CD4-positive, alpha-beta T cell treated with Interleukin-17A for 4 hours (primary cell): ENCODE measurements at places on chromosomes 3 and 15.

DNA sequence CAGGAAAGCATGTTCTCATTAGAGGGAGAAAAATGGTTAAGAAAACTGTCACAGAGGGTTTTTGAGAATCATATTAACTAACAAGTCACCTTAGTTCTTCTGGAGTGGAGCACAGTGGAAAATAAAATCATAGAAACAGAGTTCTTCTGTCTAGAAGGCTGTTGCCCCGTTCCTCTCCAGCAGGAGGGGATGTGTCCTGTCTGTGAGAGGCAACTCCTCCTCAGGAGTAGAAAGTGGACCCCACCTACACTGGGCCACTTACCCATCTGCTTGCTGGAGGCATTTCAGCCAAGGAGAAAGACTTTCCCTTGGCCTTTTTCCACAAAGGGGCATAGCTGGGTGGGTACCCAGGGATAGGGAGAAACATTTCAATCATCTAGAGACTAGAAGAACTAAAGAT lies 106.6 kb downstream of the SSR3 start:
- peak; percentile 51 for DNase-seq

GRCh38 chr15:70442616-70443321 lies 320.6 kb downstream of the UACA start:
- no peak for DNase-seq

DNA sequence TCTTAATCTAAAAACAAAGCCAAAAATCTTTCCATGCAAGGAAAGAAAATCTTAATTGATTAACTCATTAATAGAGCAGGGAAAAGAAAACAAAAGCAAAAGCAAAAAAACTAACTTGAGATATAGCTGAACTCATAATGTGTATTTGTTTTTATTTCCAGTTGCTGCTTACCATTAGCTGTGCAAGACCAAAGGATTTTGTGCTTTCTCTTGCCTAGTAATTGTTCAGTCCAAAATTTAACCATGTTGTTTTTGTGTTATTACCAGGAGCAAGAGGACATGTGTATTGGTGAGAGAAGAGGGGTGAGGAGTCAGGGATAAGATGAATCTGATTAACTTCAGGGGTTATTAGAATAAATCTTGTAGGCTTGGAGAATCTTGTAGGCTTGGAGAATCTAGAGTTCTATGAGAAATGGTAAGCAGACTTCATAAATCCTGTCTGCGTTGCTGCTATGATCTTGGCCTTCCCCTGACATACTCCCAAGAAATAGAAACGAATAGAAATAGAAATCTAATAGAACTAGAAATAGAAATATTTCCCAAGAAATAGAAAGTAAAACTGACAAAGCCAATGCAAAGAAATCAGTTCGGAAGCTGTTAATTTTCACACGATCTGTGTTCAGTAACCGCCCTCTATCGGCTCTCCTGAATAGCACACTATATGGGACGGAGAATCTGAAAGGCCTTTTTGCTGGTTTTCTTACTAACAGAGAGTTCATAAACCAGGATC lies 72.6 kb upstream of the TNFSF10 start:
- DNase-seq: peak; percentile 55

DNA sequence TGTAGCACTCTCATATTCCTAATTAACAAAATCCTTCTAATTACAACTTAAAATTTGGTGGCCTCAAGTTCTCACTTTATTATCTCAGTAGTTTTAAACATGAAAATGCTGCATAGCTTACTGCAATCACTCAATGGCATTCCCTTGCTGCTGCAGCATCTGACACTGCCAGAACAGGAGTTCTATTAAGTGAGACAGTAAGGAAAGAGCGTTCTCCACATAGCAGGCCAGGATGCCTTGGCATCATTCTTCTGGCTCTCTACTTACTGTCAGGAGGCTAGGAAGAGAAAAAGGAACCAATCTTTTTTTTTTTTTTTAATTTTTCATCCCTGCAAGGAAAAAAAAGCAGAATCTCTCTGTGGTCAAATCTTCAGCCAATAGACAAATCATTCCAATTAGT lies 3.2 kb downstream of the CNBP start:
- DNase-seq: no peak

DNA sequence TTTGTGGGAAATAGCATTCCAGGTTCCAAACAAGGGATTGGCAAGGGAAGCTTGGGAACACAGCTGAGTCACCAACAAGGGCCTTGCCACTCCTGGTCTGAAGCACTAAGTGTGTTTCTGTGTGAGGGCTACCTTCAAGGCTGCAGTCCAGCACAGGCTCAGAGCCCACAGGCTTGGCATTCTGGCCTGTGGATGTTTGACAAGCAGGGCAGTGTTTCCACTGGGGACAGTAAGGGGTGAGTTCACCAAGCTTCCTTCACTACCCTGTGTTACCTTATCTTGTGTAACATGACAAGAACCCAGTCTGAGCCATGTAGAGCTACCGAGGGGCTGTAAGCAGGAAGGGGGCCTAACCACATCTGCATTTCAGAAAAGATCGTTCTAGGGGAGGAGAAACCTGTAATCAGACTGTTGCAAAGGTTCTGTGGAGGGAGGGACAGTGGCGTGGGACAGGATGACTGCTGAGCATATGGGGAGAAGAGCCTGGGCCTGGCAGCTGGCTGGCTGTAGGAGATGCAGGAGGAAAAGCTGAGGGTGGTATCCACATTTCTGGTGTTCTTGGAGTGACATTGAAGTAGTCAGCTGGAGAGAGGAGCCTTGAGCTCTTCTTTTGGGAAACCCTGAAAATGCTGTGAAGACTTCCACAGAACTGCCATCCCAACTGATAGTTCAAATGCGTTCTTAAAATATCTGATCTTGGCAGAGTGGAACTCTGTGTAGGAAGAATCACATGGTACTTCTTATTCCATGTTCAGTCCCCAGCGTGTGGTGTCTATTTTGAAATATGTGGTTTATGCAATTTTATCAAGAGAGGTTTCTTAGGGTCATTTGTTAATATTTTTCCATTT lies 61.3 kb downstream of the CTDSPL start:
- DNase-seq: no peak

DNA sequence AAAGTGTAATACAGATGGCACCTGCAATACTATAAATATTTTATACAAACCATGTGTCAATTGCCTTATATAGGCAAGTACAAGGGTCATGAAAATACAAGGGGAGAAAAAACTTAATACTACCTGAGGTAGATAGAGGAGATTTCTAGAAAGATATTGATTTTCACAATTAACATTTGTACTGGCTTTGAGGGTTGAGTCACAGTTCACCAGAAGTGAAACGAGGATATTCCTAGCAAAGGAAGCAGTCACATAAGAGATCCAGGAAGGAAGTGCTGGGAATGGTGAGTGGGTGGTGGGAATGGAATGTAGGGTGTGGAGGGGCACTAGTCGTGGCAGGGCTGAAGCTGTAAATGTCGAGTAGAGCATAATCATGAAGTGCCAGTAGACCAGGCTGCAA lies 108.7 kb downstream of the P2RY1 start:
- no peak for DNase-seq

GRCh38 chr15:41928637-41929620 lies 35.1 kb upstream of the SPTBN5 start:
- DNase-seq: no peak

GRCh38 chr15:80612118-80612823 lies 82.8 kb upstream of the ABHD17C start:
- no peak for DNase-seq

- no peak for DNase-seq
Observed at GRCh38 chr15:101104141-101104540, 147.7 kb downstream of the CHSY1 start.

GRCh38 chr3:15294929-15295328 lies 37.5 kb downstream of the SH3BP5 start:
- no peak for DNase-seq

GRCh38 chr3:176032043-176032442 lies 1165.2 kb downstream of the TBL1XR1 start:
- DNase-seq: no peak

DNA sequence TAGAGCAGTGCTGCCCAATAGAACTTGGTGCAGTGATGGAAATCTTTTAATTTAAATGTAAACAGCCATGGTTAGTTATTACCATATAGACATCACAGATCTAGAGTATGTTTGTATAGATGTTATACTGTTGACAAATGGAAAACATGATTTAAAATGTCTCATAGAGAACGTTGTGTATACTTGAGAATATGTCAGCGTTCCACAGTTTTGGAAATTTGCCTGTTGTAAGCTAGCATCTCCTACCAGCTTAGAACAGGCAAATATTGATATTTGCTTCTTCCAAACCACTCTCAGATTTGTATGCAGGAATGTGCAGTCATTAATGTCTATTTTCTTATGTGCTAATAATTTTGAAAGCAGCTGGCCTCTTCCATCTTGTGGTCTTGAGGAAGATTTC lies 8.4 kb upstream of the LXN start:
- DNase-seq: no peak

- DNase-seq: no peak
Observed at GRCh38 chr3:125010393-125010792, 45.4 kb downstream of the HEG1 start.

DNA sequence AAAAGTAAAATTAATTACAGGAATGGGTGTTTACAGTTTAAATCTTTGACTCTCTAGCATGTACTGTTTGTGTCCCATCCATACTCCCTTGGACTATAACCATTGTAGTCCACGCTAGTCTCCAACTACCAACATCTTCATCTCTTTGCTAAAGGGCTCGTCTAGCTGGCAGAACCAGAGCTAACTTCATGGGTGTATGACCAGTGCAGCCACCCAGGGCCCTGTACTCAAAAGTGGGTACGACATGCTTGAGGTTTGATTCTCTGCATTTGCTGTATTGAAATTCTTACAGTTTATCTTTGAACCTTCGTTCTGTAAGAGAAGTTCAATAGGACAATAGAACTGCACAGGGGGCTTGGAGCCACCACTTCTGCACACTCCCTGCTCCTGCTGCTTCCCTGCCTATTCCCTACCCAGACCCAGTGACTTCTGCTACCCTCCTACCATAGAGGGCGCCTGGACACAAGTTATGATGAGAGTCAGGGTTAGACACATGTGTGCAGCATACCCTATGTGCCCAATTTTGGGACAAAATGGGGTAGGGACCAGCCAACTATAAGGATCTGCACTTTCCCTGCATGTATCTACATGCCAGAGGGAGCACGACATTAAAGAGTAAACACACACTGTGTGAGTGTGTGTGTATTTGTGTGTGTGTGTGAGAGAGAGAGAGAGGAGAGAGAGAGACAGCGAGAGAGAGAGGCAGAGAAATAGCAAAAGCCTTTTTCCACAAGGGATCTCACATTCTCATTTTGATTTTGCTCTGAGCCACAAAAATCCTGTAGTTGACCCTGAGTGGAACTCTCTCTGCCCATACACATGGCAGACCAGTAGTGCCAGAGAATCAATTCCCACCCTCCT lies 59.0 kb upstream of the NECTIN3 start:
- no peak for DNase-seq

DNA sequence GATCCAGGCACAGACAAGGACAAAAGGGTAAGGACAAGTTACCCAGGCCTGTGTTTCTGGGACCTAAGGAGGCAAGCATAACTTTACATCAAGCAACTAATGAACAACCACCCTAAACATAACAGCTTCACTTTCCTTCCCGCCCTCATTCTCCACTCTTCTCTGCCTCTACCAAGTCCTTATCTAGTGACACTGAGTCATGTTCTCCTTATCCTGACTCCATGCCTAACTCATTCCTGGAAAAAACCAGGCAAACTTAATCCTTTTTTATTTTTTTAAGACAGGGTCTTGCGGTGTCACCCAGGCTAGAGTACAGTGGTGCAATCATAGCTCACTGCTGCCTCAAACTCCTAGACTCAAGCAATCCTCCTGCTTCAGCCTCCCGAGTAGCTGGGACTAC lies 44.5 kb downstream of the TMEM44 start:
- DNase-seq: no peak

DNA sequence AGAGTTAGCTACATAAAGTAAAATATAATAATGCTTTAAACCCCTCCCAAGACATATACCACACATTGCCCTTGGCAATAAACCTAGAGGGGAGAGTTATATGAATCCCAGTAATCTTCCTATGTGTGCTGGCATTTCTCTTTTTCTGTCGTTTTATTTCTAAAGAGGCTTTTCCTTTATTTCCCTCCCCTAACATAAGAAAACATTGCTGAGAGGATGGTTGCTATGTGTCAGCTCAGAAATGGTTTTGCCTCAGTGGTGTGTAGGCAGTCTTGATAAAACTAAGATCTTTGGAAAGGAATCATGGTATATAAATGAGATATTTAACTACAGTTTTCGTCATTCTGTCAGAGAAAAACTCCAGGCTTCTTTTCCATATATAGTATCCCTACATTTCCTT lies 30.0 kb downstream of the CCDC191 start:
- DNase-seq: no peak

DNA sequence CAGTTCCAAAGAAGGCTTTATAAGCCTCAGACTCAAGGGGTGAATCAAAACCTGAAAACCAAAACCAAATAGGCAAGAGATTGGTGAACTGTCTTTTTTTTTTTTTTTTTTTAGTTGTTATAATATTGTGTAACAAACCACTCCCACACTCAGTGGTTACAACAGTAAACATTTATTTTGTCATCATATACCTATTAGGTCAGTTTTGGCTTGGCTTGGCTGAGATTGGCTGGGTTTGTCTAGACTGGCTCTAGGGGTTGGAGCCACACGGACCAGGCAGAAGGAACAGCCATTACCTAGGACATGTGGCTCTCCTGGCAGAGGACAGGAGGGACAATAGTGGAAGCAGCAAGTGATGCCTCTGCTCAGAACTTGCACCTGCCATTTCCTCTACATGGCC lies 26.4 kb upstream of the RYR3 start:
- no peak for DNase-seq

DNA sequence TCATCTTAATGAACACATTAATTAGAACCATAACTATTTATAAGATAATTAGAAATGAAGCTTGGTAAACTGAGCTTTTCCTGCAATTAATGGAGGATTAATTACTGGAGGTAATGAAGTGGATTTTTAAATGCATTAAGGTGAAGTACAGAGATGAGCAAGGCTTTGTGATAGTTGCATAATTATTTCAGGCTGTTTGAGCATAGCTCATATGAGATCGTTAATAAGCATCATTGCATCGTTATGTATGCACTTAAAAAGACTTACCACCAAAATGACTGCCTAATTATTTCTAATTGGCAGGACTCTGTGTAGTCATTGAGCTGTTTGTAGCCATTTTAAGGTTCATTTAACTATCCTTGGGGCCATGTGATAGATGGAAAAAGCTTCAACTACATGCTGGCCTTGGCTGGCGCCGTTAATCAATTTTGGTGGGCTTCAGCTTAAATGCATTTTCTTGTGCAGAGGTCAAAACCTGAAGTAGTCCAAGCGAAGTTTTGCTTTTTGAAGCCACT lies 55.3 kb downstream of the RSRC1 start:
- no peak for DNase-seq

GRCh38 chr3:12193485-12194165 lies 34.9 kb upstream of the TIMP4 start:
- no peak for DNase-seq
